ENCODE measurements at places on chromosomes 7 and 10.

- no peak for DNase-seq
These were observed 76.6 kb downstream of the SEMA3C start for GRCh38 chr7:80842022-80842790.

DNA sequence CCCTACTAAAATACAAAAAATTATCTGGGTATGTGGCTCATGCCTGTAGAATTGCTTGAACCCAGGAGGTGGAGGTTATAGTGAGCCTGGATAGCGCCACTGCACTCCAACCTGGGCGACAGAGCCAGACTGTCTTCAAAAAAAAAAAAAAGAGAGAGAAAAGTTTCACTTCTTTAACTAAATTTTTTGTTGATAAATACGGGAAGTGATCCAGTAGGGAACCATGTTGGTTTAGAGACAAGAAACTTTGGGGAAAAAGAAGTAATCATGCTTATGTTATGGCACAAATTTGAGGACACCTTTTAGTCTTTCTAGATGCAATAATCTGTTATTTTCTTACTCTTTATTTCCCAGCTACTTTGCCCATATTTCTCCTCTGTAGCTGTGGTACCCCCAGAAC is 309.7 kb downstream of the TYW1 start:
- no peak for DNase-seq

DNA sequence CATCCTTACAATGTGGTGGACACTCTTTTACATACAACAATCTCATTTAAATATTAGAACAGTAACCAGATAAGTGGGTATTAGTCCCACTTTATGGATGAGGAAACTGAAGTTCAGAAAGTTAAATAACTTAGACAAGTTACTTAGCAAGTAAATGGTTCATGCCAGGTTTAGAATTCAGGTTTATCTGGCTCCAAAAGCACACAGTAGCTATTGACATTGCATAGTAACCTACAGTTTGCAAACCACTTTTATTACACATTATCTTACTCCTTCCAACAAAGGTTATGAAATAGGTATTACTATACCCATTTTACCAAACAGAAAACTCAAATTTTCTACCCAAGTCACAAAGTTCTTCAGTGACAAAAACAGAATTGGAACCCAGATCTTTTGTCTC is 19.7 kb upstream of the NKX2-3 start:
- no peak for DNase-seq

DNA sequence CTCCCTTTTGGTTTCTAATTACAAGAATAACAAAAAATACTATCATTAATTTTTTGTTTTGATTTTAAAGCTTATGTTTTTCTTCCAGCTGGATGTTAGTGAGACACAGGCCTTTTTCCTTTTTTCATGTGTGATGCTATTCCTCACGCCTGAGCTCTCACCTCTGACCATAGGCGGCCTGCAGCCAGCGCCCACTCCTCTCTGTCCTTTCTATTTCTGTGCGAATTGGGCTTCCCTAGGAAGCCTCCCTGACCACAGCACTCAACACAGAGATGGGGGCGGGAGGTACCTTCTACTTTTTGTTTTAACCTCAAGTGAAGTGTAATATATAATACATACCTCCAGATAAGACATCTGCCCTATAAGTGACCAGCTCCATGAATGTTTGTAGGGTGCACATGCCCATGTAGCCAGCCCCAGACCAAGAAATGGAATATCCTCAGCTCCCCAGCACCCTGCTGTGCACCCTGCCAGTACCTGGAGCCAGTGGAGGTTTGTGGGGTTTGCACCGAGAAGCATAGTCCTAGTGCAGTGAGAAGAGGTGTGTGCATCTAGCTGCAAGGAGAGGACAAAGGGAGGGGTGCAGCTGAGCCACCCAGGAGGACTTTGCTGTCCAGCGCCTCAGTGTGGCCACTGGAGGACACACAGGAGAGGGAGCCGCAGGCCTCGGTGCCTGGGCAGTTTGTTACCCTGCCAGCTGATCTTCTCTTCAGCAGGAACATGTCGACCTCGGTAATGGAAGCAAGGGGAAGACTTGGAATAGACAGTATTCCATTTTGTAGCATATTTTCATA is 38.5 kb downstream of the BNIP3 start:
- DNase-seq = no peak

DNA sequence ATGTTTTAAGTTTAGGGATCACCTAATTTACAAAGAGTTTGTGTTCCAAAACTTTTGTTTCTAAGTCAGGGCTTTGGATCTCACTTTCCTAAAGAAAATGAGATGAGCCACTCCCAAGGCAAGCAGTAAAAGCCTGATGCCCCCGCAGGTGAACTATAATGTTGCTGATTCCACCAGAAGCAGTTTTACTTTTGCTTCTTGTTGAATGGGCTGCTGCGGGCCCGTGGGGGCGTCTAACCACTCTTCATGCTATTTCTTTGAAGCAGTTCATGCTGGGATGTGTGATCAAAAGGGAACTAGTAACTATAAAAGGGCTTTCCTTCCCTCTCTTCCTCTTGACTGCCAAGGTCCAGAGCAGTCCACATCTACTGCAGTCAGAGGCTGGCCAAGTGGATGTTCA is 118.7 kb upstream of the NEBL start:
- DNase-seq = no peak

- peak; percentile 76 for DNase-seq
These were observed 31.1 kb upstream of the RHEB start for GRCh38 chr7:151550656-151551286.

DNA sequence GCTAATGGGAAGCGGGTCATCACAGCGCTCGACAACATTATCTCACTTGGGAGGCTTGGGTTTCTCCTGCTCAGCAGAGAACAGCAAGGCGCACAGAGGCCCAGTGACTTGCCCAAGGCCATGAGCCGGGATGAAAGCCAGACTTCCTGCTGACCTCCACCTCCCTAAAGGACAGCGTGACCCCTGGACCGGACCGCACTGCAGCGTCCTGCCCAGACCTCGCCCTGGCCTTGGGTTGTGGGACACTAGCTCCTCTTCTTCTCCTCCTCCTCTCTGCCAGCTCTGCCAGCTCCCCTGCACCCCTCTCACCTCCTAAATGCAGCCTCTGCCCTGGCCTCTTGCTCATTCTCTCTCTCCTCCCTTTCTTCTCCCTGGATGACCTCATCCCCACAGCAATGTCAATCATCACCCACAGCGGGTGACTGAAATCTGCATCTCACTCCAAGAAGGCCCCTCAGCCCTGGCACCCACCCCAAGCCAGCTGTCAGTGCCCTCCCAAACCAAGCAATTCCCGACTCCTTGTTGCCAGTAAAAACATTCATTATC is 19.4 kb downstream of the SPOCK2 start:
- DNase-seq = no peak

DNA sequence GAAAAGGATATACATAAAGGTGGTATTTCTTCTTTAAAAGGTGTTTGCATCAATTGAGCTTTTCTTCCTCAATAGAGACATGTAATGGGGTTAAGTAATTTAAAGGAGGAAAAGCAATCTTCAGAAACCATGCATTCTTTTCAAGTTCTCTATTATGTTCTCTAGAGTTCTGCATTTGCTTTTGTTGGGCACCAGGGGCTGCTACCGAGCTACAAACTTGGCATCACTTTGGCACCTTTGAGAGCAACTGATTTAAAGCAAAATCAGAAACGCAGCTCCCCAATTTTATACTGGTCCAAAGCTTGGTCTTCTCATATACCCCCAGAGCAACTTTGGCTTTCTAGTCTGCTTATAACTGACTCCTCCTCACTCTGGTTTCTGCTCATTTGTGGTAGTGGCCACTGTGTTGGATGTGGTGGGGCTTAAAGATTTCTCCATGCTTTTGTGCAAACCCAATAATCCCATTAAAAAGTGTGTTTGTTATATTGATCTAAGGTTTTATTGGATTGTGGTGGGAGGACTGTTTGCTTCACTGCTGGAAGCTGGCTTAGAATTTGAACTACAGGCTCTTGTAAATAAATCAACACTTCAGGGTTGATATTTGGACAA is 712.1 kb downstream of the PHTF2 start:
- DNase-seq = peak; percentile 31

GRCh38 chr7:22375359-22376048 is 18.6 kb upstream of the RAPGEF5 start:
- no peak for DNase-seq

DNA sequence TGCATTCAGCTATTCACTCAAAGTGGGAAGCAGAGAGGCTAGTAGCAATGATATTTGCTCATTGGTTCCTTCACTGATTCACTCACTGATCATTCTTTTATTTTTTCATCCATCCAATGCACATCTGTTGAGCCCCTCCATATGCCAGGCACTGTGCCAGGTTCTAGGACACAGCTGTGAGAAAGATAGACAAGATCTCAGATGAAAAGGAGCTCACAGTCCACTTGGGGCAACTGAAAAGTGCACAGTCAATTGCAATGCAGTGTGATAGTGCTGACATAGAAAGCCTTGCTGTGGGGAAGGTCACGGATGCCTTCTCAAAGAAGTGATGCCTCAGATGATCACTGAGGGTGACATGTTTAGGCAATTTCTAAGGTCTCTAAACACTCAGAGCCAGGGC is 262.3 kb downstream of the PTEN start:
- DNase-seq = no peak

DNA sequence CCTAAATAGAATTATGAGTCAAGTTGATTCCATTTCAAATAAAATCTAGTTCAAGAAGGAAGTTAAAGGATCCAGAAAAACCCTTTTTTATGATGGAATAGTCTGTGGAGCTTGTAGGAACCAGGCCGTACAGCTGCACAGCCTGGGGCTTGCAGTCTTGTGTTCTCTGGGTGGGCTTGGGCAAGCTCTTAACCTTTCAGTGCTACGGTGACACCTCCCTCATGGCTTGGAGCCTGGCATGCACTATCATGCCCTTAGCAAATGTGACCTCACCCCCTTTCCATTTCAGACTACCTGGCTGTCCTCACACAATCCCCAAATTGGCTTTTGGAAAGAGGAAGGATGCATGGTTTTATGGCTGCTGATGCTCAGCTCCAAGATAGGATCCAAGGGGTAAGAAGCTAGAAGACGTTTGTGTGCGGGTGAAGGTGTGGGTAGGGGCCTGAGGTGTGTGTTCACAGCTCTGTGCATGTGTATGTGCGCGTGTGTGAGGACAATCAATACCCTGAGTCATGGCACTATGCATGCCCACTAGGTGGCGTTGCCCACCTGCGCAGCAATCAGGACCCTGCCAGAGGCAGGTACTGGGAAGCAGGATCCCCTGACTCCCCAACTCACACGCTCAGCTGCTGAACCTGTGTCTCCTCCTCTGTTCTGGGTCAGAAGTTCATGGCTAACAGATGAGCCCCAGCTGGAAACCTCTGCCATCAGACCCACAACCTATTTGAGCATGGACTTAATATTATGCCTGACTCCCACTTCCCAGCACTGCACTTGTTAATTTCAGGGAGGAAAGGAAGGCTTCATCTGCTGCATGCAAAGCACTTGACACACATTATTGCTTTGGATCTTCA is 113.4 kb downstream of the PTPN20 start:
- no peak for DNase-seq

- DNase-seq = no peak
These were observed 316.5 kb downstream of the ADARB2 start for GRCh38 chr10:1420661-1421362.

Data from fibroblast of skin of left quadriceps (primary cell).